ENCODE measurements at places on chromosomes 2 and 18.

GRCh38 chr2:28471214-28471613, 24.6 kb upstream of the PLB1 start:
- no peak for DNase-seq

DNA sequence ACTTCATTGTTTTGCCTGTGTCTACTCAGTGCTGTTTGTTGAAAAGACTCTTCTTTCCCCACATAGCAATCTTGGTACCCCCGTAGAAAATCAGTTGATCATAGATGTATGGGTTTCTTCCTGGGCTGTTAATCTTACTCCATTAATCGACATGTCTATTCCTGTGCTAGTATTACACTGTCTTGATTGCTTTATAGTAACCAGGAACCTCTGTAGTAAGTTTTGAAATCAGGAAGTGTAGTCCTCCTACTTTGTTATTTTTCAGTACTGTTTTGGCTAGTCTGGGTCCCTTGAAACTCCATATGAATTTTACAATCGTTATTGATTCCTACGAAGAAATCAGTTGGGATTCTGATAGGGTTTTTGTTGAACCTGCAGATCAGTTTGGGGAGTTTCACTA, 78.8 kb upstream of the FAM136A start:
- no peak for DNase-seq

DNA sequence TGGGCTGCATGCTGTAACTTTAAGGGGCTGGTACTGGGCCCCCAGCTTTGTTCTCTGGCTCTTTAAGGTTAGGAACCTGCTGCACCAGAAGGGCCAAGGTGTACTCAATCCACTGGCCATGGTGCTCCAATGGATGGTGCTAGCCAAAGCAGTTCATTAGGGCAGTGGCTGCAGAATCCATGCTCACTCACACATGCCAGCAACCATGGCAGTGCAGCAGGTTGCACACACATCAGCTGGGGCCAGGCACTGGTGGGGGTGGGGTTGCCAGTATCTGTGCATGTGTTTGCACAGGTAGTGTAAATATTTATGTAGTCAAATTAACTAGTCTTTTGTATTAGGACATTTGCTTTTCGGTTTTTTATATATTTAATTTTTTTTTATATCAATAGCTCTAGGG, 228.3 kb upstream of the EPC2 start:
- no peak for DNase-seq

- no peak for DNase-seq
Measured at GRCh38 chr2:100699131-100699530, 120.8 kb upstream of the NPAS2 start.
